ENCODE measurements at places on chromosomes 12 and 14.
A peak's percentile ranks its signal among the peaks of the same experiment; 100 is the strongest.

DNA sequence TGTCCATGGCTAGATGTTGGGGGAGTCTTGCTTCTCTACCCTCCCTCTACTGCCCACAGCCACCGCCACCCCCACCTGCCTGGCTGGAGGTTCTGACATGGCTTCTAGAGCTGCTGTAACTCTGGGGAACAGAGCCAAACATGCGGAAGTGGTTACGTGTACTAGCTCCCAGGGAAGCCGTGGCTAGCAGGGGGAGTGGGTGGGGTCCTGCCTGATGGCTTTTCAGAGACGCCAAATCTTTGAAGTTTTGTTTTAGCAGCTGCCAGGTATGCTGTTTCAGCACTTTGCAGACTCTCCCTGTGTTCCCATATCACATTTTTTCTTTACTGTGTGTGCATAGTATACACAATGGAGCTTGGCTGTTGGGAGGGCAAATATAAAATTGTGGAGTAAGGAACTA, 150.3 kb downstream of the TGFB3 start:
- peak; percentile 32 for DNase-seq

- DNase-seq = no peak
These were observed 53.8 kb downstream of the PLEKHG3 start for GRCh38 chr14:64758025-64758521.

GRCh38 chr14:31994391-31995033, 82.6 kb upstream of the ARHGAP5 start:
- DNase-seq = no peak

GRCh38 chr14:79044894-79045624, 874.9 kb downstream of the NRXN3 start:
- no peak for DNase-seq

- peak; percentile 35 for DNase-seq
These were observed 382.4 kb downstream of the VRK1 start for GRCh38 chr14:97179573-97179972.

GRCh38 chr14:65132855-65133254, 30.5 kb upstream of the MAX start:
- DNase-seq = no peak

- no peak for DNase-seq
These were observed 60.7 kb upstream of the MAP1LC3B2 start for GRCh38 chr12:116498471-116498870.

GRCh38 chr14:75915045-75915444, 66.8 kb downstream of the TGFB3 start:
- no peak for DNase-seq
